ENCODE measurements at places on chromosomes 2 and 18.

- no peak for DNase-seq
Observed at GRCh38 chr2:233981574-233982420, 64.6 kb downstream of the TRPM8 start.

DNA sequence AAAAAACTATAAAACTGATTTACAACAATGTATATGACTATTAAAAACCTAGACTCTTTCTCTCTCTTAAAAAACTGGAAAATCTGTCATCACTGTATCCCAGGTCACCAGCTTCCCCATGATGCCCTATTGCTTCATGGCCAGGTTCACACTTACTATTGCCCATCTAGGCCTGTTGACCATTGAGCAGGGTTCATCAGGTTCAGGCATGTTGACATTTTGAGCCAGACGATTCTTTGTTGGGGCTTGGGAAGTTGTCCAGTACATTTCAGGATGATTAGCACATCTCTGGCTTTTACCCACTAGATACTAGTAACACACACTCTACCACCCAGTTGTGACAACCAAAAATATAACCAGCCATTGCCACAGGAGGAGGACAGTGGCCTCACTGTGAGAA is 26.9 kb upstream of the RAB27B start:
- DNase-seq, result no peak

GRCh38 chr2:11582862-11583752 is 49.3 kb downstream of the GREB1 start:
- peak; percentile 25 for DNase-seq

- DNase-seq, result no peak
Observed at GRCh38 chr2:174224665-174225288, 23.6 kb downstream of the OLA1 start.

DNA sequence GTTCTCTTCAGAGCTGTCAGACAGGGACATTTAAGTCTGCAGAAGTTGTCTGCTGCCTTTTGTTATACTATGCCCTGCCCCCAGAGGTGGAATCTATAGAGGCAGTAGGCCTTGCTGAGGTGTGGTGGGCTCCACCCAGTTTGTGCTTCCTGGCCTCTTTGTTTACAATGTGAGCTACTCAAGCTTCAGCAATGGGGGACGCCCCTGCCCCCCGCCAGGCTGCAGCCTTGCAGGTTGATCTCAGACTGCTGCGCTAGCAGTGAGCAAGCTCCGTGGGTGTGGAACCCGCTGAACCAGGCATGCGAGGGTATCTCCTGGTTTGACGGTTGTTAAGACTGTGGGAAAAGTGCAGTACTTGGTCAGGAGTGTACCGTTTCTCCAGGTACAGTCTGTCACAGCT is 24.0 kb upstream of the PAIP2B start:
- no peak for DNase-seq

- DNase-seq, result no peak
Observed at GRCh38 chr18:56001576-56001975, 413.6 kb upstream of the TCF4 start.

- no peak for DNase-seq
Observed at GRCh38 chr18:3912705-3913104, 462.7 kb downstream of the TGIF1 start.

- no peak for DNase-seq
Observed at GRCh38 chr2:16049406-16049805, 109.1 kb downstream of the MYCN start.

DNA sequence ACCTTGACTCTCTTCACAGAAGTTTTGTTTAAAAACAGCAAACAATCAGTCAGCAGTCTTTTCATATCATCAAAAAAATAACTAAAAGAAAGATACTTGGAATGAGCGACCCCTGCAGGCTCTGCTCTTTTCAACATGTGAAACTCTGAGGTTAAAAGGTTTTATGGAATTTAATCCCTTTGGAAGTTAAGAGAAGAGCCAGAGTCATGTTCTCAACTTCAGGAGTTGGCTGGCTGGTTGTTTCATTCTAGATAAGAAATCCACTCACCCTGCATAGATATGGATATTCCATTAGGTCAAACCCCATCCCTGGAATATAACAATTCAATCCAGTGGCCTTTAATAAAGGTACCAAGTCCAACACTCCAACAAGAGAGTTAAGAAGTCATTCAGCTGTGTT is 115.6 kb upstream of the RMDN2 start:
- no peak for DNase-seq

GRCh38 chr2:18668221-18668620 is 78.9 kb upstream of the NT5C1B start:
- no peak for DNase-seq

GRCh38 chr2:178506101-178506500 is 25.8 kb downstream of the PLEKHA3 start:
- no peak for DNase-seq

- no peak for DNase-seq
Observed at GRCh38 chr2:174125090-174125489, 123.2 kb downstream of the OLA1 start.

- no peak for DNase-seq
Observed at GRCh38 chr2:3535794-3536681, 16.7 kb upstream of the ADI1 start.

GRCh38 chr2:191266201-191266600 is 21.0 kb downstream of the MYO1B start:
- DNase-seq, result no peak

DNA sequence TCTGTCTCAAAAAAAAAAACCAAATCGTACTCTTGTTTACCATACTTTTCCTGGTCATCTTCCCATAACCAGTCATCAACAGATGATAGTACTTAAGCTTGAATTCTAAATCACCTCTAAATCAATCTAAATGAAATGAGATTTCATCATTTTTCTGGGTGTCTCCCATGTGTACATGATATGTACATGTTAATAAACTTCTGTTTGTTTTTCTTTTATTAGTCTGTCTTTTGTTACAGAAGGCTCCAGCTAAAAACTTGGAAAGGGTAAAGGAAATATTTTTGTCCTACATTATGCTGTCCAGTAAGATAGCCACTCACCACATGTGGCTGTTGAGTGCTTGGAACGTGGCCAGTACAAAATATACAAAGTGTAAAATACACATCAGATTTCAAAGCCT is 78.7 kb upstream of the MSH6 start:
- no peak for DNase-seq

DNA sequence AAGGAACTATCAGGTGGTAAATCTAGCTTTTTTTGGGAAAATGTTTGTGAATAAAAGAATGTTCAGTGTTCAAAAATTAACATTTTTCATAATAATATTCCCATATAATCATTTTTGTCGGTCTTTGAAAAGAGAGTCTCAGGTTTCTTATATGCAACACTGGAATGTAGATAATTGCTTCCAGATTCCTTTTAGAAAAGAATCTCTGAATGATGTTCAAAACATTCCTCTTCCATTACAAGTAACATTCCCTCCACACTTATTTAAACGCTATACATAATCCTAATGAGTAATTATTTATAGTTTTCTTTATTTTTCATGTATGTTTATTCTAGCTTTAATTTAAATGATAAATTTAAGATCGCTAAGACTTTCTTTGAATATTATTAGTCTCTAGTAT is 7.0 kb downstream of the ZSWIM2 start:
- DNase-seq, result no peak

DNA sequence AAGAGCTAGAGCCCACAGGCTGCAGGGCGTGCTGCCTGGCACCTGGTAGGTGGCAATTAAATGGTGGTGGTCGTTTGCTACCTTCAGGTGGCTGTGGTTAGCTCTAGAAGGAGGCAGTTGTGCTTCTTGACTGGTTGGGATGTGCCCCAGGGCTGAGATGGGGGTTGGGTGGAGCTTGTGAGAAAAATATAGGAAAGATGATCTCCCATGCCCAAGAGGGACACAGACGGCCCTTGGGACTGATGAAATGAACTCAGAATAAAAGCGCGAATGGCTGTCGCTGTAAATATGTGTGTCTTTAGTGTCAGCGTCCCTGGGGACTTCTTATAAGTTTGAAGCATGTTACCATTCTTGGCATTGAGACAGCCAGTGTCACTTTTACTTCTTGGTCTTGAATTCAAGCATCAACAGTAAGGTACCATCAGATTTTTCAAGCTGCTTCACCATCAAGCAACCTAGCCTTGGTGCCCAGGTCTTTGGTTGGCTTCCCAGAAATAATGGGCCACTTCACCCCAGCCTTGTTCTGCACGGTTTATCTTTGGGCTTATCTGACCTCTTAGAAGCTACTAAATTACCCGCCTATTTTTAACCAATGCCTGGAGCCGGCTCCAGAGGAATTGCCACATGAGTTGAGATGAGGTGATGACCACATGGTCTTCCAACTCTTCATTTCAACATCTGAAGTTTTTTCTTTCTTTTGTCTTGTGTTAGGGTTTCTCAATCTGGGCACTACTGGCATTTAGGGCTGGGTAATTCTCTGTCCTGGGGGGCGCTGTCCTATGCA is 11.9 kb downstream of the LRRFIP1 start:
- DNase-seq, result no peak

- DNase-seq, result no peak
Observed at GRCh38 chr2:218296847-218297246, 4.5 kb upstream of the TMBIM1 start.

DNA sequence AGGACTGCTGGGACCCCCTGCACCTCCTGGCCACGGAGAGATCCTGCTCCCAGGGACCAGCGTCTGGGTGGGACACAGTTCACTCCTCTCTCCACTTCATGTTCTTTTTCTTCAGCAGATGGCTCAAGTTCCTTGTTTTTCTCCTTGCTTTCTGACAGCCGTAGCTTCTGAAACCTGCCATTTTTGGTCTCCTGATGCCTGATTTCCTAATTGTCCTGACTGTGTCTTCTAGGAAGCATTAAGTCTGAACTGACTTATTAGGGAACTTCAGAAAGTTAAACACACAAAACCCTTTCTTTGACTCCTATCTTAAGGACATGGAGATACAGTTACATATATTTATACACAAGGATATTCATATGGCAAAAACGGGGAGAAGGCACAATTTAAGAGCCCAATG is 22.7 kb downstream of the CNNM4 start:
- DNase-seq, result no peak

- no peak for DNase-seq
Observed at GRCh38 chr2:157459486-157459885, 15.6 kb upstream of the CYTIP start.

DNA sequence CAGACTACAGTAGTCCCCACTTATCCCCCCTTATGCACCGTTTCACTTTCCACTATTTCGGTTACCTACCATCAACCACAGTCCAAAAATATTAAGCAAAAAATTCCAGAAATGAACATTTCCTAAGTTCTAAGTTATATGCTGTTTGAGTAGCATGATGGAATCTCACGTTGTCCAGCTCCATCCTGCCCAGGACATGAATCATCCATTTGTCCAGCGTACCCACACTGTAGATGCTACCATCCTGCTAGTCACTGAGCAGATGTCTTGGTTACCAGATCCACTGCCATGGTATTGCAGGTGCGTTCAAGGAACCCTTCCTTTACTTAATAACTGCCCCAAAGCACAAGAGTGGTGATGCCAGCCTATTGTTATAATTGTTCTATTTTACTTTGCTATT is 87.9 kb downstream of the ACVR1 start:
- DNase-seq, result no peak

GRCh38 chr2:122635686-122636085 is 880.2 kb downstream of the TSN start:
- DNase-seq, result no peak

DNA sequence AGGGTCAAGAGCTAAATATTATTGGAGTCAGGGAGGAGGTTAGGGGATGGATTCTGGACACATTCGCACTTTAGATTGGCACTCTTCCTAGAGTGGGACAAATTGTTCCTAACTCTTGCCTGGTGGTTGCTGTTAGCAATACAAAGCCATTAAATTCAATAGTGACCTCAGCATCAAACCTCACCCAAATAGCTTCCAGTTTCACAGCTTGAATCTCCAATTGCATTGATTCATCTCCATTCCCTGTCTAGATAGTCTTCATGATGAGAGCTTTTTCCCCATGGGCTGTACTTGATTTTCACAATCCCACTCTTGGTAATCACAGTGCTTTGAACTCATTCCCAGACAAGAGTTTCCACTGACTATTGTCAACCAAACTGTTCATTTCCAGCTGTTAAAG is 585.9 kb upstream of the SYT4 start:
- DNase-seq, result no peak

DNA sequence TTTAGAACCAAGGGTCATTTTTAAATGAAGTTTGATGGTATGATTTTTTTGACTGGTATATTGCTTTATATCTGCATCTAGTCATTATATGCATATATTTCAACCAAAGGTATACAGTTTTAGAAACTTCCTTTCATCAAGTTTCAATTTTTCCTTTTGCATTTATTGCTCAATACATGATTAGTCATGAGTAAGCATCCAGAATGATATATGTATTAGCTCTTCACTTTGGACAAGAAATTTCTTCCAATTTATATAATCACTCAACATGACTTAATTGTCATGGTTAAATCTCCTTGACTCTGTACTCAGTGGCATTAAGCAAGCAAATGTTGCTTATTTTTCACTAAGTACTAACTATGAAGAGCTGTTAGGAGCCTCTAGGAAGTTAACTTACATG is 123.6 kb downstream of the PLCL1 start:
- DNase-seq, result no peak

Data from activated T-helper 1 cell treated with Interleukin-2 at 50 U/mL for 16 hours (primary cell).